Endothelial cell (in vitro differentiated cells): ENCODE measurements at places on chromosomes 6 and 20. TPM values are rescaled to one million over a fixed set of nuclear protein-coding genes. Genes with fewer than 3 reads are reported as not detected.
A peak's percentile ranks its signal among the peaks of the same experiment; 100 is the strongest.

The PAX1 gene
- not detected for total RNA-seq

DNA sequence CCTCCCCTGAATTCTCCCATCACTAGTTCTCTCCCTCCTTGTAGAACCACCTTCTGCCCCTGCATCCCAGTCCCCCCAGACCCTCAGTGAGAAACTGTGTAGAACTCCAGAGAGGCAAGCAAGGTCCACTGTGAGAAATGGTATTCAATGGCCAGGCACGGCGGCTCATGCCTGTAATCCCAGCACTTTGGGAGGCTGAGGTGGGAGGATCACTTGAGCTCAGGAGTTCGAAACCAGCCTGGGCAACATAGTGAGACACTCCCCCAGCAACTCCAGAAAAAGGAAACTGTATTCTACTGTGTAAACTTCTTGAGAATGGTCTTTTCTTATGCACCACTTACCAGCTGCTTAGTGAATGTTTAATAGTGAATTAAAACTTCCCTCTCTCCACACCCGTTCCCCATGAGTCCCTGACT is 8.2 kb upstream of the CD83 start:
- no peaks in the 10 kb centered on the region for H3K4me1 ChIP-seq
- DNase-seq = no peak
- no peak overlapping the region for H3K27ac ChIP-seq

The ANKRD6 gene
- total RNA-seq = 70.9 TPM

DNA sequence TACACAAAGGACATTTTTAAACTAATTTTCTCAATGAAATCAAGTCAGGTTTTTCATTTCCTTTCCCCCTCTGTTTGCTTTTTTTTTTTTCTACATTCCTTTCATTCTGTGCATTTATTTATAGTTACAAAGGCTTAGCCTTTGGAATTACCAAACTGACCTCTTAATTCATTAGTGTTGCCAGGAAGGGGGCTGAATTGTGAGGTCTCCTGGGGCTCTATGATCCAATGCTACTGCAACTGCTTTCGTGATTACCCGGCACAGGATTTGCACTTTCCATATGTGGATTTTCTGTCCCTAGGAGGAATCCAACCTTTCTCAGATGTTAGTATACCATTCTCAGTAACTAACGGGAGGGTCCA is 35.3 kb downstream of the NEDD9 start:
- peaks cover 32% of the 10 kb centered on the region for H3K4me1 ChIP-seq
- H3K27ac ChIP-seq = no peak overlapping the region
- no peak for DNase-seq
- no peaks in the 10 kb centered on the region for H3K36me3 ChIP-seq

DNA sequence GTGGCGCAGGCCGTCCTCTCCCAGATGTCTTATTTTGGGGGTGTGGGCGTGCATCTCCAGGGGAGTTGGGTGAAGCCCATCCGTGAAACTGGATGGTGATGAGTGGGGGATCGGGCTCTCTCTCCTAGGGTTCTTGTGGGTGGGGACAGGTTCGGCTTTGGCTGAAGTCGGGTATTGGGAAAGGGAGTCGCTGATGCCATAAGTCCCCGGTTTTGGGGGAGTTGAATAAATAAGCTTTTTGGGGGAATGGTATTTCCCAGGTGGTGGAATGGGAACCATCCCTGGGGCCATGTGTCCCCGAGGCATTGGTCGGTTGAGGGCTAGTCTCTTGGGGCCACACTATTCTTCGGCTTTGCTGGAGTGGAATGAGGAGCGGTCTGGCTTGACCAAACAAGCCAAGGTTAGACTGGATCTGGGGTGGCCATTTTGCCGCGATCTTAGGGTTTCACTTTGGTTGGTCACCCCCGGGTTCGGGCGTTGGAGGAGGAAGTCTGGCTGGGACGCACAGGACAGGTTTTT is 481 bp downstream of the ZNF133 start:
- peak overlapping the region; percentile 82 for H3K27ac ChIP-seq
- H3K4me3 ChIP-seq = peak overlapping the region; percentile 98
- peaks cover 26% of the 10 kb centered on the region for H3K4me1 ChIP-seq
- DNase-seq = no peak
- peaks cover 12% of the 10 kb centered on the region for H3K36me3 ChIP-seq
- peaks cover 5% of the 10 kb centered on the region for H3K27me3 ChIP-seq

DNA sequence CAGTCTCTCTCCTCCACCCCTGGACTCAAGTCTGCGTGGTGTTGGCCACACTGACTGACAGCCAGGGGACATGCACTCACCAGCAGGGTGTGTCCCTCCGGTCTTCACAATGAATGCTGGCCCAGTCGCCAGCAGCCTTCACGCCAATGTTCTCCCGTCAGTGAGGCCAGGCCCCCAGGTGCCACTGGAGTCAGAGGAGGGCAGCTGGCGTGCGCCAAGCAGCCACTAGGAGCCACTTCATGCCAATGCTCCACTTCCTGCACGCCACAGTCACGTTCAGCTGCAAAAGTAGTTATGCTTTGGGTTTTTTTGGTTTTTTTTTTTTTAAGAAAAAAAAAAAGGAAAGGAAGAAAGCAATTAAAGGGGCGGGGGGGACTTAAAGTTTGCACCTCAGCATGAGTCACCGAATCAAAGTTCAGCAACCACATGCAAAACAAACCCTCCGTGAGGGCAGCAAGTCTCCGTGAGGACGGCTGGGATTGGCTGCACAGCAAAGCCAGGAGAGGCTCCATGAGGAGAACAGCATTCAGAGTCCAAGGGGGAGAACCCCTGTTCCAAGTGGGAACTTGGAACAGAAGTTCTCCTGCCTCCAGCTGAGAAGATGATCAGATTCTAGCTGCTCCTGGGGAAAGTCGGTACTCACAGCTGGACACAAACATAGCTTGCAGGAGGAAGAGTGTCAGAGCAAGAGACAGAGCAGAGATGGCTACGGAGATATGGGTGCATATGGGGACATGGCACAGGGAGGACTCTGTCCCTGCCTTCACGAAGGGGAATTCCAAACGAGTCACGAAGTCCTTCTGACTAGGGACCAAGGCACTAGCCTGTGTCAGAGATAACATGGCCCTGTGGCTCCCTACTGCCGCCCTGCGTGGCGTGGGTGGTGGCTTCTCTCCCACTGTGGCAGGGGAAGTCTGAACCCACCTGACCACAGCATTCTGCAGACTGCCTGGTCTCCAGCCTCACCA is at the start of gene ZC3H12D:
Gene ZC3H12D (minus strand): TSS at position 282 of the 968 bp plus-strand sequence. CDS start 10,471 bp downstream, outside the sequence.
- no peak for DNase-seq
- H3K36me3 ChIP-seq = no peaks in the 10 kb centered on the region
- H3K27me3 ChIP-seq = peaks cover 6% of the 10 kb centered on the region
- H3K27ac ChIP-seq = no peak within 1 kb of the TSS
- H3K4me3 ChIP-seq = no peak within 1 kb of the TSS

The TUBB2B gene
- total RNA-seq = 93.2 TPM

The FAM209B gene
- 0.56 TPM for total RNA-seq

The SASH1 gene
- 138 TPM for total RNA-seq

- peaks cover 13% of the 10 kb centered on the region for H3K27me3 ChIP-seq
- H3K27ac ChIP-seq = peak overlapping the region; percentile 64
- H3K4me1 ChIP-seq = peaks cover 4% of the 10 kb centered on the region
- peak overlapping the region; percentile 18 for H3K4me3 ChIP-seq
- no peak for DNase-seq
These were observed 33.7 kb downstream of the PKIG start for GRCh38 chr20:44615876-44616603.

DNA sequence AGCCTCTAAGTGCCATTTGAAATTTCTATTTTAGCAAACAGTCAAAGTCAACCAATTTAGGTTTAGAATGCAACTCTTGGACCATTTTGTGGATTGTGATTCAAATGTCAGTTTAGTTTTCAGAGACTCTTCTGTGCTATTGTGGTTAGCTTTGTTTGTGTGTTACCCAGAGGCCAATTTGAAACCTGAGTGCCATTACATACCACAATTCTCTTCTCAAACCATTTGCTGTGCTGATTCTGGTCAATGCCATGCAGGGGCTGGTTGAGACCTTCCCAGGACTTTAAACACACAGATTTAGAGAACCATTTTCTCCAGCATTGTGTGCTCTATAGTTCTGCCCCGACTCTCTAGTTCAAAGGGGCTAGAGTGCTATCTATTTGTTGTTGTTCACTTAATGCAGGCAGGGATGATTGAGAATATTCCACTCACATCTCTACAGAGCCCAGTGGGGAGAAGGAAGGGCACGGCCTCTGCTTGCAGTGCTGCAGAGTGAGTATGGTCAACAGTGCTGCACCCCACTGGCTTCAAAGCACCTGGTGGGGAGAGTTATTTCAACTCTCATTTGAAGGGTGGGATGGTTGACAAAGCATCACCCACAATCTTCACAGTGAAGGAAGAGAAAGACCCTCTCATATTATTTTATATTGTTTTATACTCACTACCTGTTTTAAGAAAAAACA is 738.2 kb downstream of the COL12A1 start:
- no peak overlapping the region for H3K4me3 ChIP-seq
- no peaks in the 10 kb centered on the region for H3K27me3 ChIP-seq
- no peak overlapping the region for H3K27ac ChIP-seq
- DNase-seq = no peak
- H3K4me1 ChIP-seq = no peaks in the 10 kb centered on the region
- H3K36me3 ChIP-seq = no peaks in the 10 kb centered on the region

GRCh38 chr6:145964948-145965366 is 799 bp upstream of the SHPRH start:
- H3K27me3 ChIP-seq = no peaks in the 10 kb centered on the region
- DNase-seq = no peak
- no peaks in the 10 kb centered on the region for H3K36me3 ChIP-seq
- peak overlapping the region; percentile 90 for H3K27ac ChIP-seq
- H3K4me3 ChIP-seq = peak overlapping the region; percentile 99
- H3K4me1 ChIP-seq = peaks cover 21% of the 10 kb centered on the region

DNA sequence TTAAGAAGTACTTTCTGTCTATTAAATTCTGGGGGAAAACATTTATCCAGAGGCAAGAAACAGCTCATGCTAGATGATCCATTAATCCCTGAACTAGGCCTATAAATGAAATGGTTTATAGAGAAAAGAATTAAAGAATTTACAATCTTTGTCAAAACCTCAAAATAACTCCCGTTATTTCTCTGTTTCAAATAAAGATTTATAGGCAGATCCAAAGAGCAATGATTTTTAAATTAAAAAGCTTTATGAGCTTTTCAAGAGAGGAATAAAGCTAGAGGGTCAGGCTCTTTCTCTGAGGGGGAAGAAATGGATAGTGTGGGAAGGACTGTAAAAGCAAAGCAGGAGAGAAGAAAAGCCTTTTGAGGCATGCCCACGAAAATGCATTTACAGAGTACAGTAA is 82.5 kb upstream of the OGFRL1 start:
- no peak overlapping the region for H3K4me3 ChIP-seq
